Activated T-helper 17 cell treated with anti-CD3 and anti-CD28 coated beads, Interleukin-2, amount 50 U/mL, for 72 hours (primary cell): ENCODE measurements at places on chromosomes 6 and 20. TPM values are rescaled to one million over a fixed set of nuclear protein-coding genes. Genes with fewer than 3 reads are reported as not detected.

The CD24 gene
- total RNA-seq: not detected

The PRRT1 gene
- 0.17 TPM for total RNA-seq

DNA sequence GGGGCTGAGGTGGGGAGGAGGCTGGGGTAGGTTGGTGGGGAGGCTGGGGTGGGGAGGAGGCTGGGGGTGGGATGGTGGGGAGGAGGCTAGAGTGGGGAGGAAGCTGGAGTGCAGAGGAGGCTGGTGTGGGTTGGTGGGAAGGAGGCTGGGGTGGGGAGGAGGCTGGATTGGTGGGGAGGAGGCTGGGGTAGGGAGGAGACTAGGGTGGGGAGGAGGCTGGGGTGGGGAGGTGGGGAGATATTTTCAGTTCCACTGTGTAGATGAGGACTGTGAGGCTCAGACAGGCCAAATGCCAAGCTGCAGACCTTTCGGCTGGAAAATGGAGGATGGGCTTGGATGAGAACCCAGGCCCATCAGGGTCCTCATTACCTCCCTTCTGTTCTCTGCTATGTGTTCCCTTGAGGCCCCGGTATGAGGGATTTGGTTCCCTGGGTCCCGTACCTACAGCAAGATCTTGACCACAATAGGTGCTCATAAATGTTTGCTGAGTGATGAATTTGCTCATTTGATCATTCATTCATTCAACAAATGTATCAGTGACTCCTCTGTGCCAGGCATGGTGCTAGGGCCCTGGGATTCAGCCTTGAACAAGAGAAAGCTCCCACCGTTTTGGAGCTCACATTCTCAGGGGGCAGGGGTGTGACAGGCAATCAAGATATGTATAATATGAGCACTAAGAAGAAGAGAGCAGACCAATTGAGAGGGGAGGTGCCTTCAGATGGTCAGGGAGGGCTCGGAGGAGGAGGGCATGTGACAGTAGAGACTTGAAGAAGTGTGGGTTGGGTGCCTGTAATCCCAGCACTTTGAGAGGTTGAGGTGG, 36.1 kb upstream of the NOL4L start:
- no peak for ATAC-seq

- ATAC-seq: no peak
These were observed 2.2 kb upstream of the ARID1B start for GRCh38 chr6:156774863-156775405.

- peak; percentile 100 for ATAC-seq
These were observed 17.1 kb downstream of the REPS1 start for GRCh38 chr6:138970856-138971425.

GRCh38 chr6:111979633-111980032, 74.3 kb upstream of the CCN6 start:
- no peak for ATAC-seq

DNA sequence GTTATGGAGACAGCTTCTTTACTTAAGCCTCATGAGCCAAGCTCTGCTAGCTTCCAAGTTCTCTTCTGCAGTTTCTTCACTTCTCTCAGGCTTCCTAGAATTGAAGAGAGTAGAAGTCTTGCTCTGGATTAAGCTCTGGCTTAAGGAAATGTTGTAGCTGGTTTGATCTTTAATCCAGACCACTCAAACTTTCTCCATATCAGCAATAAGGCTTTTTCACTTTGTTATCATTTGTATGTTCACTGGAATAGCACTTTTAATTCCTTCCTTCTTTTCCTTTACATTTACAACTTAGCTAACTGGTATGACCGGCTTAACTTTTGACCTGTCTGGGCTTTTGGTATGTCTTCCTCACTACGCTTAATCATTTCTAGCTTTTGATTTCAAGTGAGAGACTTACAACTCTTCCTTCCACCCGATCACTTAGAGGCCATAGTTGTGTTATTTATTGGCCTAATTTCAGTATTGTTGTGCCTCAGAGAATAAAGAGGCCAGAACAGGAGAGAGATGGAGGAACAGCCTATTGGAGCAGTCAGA, 236.6 kb upstream of the BMP2 start:
- no peak for ATAC-seq

- peak; percentile 87 for ATAC-seq
These were observed 3.6 kb upstream of the MATN4 start for GRCh38 chr20:45311589-45312211.
